ENCODE measurements at places on chromosomes 3 and 15.

- no peak for DNase-seq
Measured at GRCh38 chr15:70214276-70214675, 116.6 kb upstream of the TLE3 start.

- DNase-seq = no peak
Measured at GRCh38 chr3:123371859-123372685, 76.8 kb downstream of the ADCY5 start.

- no peak for DNase-seq
Measured at GRCh38 chr3:161081633-161082032, 23.5 kb downstream of the B3GALNT1 start.

DNA sequence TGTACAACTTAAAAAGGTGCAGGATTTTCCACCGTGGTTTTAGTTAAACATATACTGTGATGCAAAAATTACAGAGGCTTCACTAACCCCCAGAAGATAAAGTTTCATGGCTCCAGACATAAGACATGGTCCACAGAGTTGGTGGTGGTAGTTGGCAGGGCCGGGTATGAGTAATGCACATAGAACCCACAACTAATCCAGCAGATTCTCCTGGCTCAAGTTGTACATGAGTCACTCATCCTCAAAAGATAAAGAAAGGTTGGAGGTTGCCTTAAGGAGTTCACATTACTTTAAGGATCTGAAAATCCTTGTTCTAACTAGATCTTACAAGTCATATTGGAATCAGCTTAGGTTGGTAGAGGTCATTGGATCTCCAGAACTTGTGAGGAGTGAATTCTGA is 98.3 kb upstream of the ZBTB20 start:
- no peak for DNase-seq

- no peak for DNase-seq
Measured at GRCh38 chr3:10508619-10509260, 3.4 kb upstream of the ATP2B2 start.

DNA sequence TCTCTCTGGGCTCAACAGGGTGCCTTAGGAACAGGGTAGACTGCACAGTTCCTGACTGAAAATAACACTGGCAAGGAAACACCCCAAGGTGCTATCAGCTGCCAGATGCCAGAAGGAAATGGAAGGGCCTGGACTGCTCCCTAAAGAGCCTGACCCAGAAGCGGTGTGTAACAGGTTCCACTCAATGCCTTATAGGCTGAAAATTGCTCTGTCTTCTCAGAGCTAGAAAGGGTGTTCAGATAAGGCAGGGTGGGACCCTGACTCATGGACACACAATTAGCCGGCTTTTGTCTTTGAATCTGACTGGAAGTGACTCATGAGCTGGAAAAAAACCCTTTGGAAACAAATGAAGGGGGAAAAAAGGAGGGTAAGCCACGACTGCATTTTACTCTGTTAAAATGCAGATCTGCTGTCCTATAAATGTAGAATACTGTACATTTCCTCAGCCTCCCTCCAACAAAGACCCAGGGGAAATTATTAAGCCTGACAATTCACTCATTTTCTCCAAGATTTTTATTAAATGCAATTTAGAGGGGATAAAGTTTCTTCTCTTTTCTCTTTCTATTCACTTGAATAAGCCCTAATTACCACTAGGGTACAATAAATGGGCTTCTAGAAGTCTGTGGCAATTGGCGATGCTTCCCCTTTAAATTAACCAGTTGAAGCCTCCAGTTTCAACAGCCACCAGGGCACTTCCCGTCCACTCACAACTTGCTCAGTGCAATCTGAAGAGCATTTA is 160.2 kb upstream of the TBL1XR1 start:
- DNase-seq = no peak

DNA sequence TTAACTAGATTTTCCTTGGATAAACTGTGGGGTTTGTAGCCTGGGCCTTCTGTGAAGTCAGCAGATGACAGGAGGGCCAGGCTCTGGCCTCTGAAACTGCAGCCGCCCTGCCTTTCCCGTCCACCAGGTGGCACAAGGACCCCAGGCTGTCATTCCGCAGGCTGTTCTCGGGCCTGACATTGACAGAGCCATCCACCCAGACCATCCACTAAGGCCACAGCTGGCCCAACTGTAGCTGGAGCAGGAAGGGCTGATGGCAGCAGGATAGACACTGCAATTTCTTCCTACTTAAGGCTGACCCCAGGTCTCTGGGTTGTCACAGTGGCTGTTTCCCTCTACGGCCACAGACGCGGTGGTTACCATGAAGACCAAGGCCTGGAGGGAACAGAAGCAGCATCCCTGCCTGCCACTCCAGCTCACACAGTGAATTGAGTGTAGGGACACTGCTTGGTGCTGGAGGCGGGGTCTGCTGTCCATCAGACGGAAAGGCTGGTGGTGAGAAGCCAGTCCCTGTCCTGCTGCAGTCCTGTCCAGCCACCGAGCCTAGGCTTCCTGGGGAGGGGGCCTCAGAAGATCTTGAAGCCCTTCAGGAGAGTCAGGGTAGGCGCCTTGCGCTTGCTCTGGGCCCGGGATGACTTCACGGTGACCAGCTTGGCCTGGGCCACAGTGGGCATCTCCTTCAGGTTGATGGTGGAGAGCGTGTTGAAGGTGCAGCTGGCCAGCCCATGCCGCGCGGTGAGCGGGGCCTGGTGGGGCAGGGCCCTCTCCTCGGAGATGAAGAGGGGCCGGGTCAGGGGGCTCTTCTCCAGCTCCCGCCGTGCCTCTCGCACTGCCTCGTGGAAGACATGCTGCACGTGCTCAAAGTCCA is 9.4 kb downstream of the SLC51B start:
- DNase-seq = peak; percentile 80

GRCh38 chr3:46110701-46111493 is 83.6 kb upstream of the XCR1 start:
- DNase-seq = no peak

DNA sequence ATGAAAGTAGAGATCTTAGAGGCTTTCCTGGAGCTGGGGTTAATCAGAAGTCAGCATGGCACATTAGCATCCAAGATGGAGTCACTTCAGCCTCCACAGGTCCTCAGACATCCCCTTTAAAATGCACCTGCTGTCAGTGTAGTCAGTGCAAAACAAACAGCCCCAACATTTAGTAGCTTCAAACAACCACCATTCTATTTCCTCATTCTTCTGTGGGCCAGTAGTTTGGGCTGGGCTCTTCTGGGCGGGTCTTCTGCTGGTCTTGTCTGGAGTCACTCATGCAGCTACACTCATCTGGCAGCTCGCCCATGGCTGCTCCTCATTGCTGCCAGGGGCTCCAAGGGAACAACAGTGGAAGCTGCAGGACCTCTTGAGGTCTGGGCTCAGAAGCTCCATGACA is 99.9 kb downstream of the TLE3 start:
- DNase-seq = no peak

DNA sequence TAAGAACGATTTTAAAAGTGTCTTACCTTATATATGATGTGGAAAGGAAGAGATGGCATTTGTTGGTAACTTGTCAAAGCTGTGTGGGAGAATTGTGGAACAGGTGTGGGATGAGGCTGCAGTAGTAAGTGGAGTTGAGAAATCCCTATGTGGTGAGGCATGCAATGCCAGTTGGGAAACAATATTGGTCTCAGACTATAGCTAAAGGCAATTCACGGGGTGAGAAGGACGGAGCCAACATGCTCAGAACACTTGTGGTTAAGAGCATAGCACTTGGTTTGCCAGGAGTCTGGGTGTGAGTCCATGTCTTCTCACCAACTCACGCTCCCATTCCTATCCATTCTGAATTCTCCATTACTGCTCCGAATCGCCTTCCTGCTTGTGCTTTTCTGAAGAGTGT is 615.6 kb upstream of the ADAMTS9 start:
- DNase-seq = no peak

- no peak for DNase-seq
Measured at GRCh38 chr3:189637750-189638149, 6.6 kb downstream of the TP63 start.

- DNase-seq = no peak
Measured at GRCh38 chr15:76860201-76860600, 44.9 kb downstream of the SCAPER start.

DNA sequence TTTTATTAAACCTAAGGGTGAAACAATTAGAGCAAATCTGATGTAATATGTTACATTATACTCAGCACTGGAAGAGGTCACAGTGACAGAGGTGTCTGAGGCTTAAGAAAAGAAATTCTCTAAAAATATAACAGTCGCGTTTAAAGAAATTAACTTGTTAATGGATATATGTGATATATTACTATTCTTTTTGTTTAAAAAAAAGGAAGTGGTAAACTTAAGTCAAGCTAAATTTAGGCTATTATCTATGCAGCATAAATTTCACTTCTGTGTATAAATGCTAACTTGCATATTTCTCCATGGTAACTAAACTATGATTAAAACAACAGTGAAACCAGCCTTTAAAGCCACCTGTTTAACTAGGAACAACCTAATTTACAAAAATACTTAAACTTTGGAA is 191.3 kb downstream of the FOXP1 start:
- no peak for DNase-seq

DNA sequence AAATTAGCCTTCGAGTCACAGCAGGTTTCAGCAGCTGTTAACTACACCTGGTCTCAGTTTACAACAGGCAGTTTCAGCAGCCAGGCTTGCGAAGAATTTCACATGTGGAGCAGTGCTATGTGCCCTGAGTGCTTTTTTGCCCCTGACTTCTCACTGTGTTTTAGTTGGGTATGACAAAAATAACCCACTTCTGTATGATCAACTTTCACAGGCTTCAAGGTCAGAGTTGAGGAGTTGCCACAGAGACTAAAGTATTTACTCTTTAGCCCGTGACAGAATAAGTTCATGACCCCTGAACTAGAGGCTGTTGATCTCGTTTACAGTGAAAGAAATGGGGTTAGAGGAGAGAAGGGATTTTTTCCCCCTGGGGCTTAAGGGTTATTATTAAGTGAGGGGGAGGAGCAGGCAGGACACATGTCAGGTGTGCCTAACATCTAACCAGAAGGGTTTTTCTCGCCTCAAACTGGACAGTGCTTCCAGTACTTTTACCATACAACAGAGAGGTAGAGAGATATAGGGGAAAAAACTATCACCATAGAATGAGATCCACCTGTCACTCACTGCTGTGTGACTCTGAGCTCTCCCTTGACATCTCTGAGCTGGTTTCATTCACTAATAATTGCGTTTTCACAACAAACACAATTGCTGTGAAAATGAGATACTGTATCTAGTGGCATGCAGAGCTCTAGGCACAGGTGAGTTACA is 14.0 kb upstream of the TOPBP1 start:
- DNase-seq = no peak

DNA sequence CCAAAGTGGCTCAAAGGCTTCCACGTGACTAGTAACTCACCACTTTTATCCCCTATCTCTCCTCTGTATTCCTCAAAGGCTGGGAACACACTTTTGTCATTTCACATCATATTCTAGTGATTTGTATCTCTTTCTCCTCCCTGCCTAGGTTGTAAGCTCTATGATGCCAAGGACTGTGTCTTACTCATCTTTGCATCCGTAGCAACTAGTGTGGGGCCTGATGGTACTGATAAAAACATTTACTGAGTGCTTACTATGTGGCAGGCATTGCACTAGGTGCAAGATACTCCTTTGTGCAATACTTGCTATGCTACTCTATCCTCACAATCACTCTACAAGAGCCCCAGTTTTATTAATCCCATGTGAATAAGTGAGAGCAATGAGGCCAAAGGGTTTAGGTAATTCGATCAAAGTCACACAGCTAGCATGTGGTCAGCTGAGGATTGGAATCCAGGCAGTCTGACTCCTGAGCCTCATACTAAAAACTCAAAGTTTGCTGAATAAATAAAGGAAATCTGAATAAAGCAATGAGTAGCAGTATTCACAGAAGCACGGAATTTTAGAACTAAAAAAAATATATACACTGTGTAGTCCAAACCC is 342.6 kb upstream of the ICE2 start:
- DNase-seq = no peak

- no peak for DNase-seq
Measured at GRCh38 chr3:8555113-8555661, 53.6 kb downstream of the LMCD1 start.

GRCh38 chr15:75095594-75095993 is 72.2 kb downstream of the PPCDC start:
- no peak for DNase-seq

Measured in NCI-H526 (cell line).